ENCODE measurements at places on chromosomes 16 and 17.

DNA sequence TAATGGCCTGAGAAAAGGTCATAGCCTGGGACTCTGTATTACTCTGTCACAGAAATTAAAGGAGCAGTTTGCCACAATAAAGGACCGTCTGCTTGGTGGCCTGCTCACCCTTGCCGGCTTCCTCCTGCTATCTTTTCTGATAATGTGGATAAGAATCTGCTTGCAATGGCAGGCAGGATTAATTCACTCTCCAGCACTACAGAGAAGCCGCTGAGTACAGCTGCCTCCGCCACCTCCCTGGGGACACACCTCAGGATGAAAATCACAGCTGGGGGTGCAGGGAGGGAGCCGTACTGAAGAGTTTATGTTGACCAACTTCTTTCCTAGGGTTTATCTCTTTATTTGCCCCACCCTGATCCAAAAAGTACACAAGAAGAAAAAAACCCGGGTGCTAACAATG is 245.9 kb upstream of the RPL38 start:
- DNase-seq = no peak

- DNase-seq = no peak
Measured at GRCh38 chr16:73019457-73020362, 28.2 kb downstream of the ZFHX3 start.

GRCh38 chr16:72740347-72740746 is 307.6 kb downstream of the ZFHX3 start:
- no peak for DNase-seq

DNA sequence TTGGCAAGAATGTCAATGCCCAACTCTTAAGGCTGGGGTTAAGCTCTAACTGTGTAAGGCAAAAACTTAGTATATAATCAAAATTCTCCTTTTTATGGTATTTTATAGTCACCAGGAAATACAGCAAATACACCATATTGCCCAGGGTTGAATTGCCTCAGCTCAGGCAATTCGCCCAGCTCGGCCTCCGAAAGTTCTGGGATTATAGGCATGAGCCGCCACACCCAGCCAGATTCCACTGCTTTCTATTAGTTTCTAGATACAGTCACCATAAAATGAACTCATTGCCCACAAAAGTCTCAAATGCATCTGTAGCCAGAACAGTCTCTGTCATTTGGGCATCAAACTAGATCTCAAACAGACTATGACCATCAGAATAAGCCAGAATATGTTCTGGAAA is 238.7 kb upstream of the TOX3 start:
- DNase-seq = no peak

DNA sequence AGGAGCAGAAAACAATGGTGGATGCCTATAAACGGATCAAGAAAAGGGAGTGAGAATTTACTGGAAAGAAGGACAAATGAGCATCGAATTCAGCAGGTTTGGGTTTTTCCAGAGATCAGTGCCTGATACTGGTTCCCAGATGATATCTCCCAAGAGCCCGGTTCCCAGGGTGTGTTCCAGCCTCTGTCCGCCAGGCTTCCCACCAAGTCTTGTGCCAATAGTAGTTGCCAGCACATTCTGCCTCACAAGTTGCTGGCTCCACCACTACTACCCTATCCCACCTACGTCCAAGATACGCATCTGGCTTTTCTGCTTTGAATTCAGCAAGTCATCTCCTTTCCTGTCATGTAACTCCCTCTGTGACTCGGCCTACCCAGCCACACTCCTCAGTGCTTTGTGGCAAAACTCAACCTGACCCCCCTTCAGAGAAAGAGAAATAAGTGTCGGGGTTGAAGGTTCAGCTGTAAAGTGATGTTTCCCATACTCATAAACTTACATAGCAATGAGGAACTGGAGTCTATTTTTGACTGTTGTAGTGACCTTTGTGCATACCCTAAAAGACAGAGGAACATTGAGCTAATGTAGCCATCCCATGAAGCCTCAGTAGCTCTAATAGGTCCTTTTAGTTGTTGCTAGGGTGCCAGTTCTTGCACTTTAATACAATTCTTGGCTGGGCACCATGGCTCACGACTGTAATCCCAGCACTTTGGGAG is 277.0 kb downstream of the IRX3 start:
- DNase-seq = no peak

DNA sequence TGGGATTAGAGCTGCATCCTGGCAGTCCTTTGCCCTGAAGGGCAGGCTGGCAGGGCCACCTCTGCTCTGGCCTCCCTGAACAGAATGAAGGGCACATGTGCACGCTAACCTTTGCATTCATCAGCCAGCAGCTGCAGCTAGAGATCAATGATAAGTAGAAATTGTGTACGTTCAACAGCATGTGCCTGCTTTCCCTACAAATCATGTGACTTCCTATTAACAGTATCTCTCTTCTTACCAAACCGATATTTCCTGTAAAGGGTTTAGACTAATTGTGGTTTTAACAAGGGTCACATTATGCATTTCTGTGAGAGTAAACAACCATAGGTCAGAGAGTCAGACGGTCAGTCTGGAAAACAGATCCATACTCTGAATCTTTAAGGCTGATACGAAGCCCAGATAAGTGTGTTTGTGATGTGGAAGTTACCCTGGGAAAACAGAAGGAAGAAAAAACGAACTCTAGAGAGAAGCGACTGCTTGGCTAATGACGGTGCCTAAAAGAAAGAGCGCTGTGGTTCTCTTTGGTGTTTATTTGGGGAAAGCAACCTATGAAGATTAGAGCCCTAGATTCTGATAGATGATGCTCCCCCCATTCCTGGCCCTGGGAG is 219.4 kb downstream of the MAF start:
- DNase-seq = no peak

- DNase-seq = no peak
Measured at GRCh38 chr17:39357986-39358385, 43.4 kb downstream of the FBXL20 start.
